Ovary (tissue), 10 donors: ENCODE measurements at places on chromosomes 11 and 22. TPM values are rescaled to one million over a fixed set of nuclear protein-coding genes. Genes with fewer than 3 reads are reported as not detected.

The FOXR1 gene
- not detected for total RNA-seq

The FERMT3 gene
- total RNA-seq: 6.4 TPM

The LRRC74B gene
- total RNA-seq: 3.0 TPM

The ARHGAP8 gene
- total RNA-seq: 0.45 TPM

The NNMT gene
- 129 TPM for total RNA-seq

The MICALL1 gene
- total RNA-seq: 30.0 TPM
